Ovary (tissue), 10 donors: ENCODE measurements at places on chromosomes 13 and 19. TPM values are rescaled to one million over a fixed set of nuclear protein-coding genes. Genes with fewer than 3 reads are reported as not detected.

- DNase-seq, result no peak
Observed at GRCh38 chr19:8334458-8335342, 8.4 kb downstream of the KANK3 start.

GRCh38 chr19:47711652-47712242 is 1.5 kb upstream of the EHD2 start:
- DNase-seq, result no peak

- no peak for DNase-seq
Observed at GRCh38 chr13:75512253-75512652, 25.4 kb downstream of the COMMD6 start.

GRCh38 chr13:80116107-80116506 is 224.8 kb downstream of the SPRY2 start:
- DNase-seq, result no peak

The CHST8 gene
- polyA plus RNA-seq, result 1.6 TPM

GRCh38 chr13:110018009-110018408 is 231.6 kb upstream of the IRS2 start:
- no peak for DNase-seq

DNA sequence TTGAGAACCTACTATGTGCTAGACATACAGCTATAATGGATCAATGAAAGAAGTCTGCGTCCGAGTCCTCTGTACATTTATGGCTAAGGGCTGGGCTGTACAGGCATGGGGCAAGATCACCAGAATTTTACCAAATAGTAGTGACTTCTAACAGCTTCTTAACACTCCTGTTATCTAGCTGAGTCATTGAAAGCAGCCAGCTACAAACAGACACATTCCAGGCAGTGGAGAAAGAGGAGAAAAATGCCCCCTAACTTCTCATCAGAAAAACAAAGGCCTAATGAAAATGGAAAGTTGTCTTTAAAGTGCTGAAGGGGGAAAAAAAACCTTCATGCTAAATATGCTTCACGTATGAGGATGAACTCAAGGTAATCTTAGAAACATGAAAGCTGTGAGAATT is 14.3 kb upstream of the ZNF667 start:
- no peak for DNase-seq

The ZNF560 gene
- polyA plus RNA-seq, result 0.07 TPM

DNA sequence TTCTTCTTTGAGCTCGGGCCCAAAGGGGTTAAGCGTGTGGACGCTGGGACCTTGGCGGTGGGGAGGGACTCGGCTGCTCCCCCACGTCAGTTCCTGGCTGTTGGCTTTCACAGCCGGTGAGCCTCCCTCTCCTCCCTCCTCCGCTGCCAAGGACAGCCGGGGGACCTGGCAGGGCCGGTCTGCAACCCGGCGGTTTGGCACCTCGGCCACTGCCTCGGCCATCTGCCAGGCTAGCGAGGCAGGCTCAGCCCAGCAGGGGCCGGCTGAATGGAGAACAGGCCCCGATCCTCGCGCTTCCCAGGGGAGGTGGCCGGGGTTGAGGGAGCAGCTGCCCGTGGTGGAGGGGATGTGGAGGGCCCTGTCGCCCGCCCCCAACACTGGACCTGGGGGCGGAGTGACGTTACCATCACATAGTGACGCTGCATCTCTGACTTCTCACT is 5.0 kb downstream of the TLE5 start:
- peak; percentile 91 for DNase-seq

DNA sequence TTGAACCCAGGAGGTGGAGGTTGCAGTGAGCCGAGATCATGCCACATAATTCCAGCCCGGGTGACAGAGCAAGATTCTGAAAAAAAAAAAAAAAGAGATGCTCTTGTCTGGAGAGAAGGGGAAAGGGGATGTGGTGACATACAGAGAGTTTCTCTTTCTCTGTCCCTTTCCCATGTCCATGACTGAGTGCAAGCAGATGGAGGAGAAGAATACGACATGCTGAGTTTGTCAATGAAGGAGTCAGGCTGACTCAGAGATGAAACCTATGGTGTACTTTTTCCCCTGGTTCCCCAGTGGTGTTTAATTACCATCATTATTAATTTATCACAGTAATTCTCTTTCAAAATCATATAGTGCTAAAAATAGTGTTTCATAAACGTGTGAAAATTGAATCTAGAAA is 448.8 kb downstream of the FOXO1 start:
- no peak for DNase-seq

DNA sequence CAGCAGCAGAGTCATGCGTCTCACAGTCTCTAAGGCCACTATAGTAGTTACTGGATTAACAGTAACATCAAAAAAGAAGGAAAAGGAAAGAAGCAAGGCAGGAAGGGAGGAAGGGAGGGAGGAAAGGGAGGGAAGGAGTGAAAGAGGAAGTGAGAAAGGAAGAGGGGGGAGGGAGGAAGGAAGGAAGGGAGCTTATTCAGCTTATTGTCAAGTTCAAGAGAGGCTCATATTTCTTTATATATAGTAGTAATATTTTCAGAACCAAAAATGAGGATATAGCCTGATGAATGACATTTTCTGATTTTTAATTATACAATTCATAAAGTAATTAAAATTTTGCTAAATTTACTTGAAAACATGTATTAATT is 17.7 kb upstream of the RUBCNL start:
- DNase-seq, result no peak

DNA sequence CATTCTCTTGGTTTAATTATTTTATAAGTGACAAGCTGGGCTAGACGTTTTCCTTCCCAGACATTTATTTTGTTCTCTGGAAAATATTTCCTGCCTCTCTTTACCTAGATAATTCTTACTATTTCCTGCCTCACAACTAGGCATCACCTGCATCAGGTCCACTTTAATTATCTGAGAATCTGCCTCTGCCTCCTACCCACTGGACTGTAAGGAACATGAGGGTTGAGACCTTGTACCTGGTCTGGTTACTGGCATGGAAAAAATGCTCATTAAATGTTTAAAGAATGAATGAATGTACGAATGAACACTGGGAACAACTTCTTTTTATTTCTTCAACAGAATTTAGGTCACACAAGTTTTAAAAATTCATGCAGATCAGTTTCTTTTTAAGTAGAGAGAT is 13.4 kb upstream of the METTL21C start:
- no peak for DNase-seq

- DNase-seq, result peak; percentile 77
Observed at GRCh38 chr19:47781590-47782262, 3.2 kb downstream of the SELENOW start.

The S1PR4 gene
- polyA plus RNA-seq, result 1.0 TPM

The KLK14 gene
- 0.10 TPM for polyA plus RNA-seq

DNA sequence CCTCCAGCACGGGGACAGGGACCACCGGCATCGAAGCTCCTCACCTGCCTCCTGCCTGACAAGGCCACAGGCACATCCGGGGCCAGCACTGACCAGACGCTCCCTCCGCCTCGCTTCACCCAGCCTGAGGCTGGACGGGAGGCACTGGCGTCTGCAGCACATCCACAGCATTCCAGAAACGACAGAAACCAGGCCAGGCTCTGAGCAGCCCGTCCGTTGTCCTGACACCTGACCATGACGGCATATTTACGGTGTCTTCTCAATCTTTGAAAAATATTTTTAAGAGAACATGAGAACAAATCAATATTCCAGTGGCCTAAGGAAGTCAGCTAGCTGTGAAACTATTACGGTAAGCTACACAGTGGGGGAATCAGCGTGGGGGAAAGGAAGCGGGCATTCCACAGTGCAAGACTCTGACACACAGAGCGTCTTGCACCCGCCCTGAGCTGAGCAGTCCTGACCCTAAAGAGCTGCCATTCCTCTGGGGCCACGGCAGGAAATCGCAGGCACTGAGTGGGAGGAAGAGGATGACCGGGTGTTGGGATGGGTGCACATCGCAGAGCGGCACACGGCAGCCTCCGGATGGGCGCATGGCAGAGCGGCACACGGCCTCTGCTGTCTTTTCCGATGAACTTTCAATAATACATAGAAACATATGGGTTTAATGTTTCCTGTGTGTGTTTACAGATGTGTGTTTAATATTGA is 26.8 kb downstream of the RASA3 start:
- peak; percentile 12 for DNase-seq

The ADM5 gene
- polyA plus RNA-seq, result 1.6 TPM

GRCh38 chr13:105971312-105971711 is 564.1 kb downstream of the EFNB2 start:
- no peak for DNase-seq

DNA sequence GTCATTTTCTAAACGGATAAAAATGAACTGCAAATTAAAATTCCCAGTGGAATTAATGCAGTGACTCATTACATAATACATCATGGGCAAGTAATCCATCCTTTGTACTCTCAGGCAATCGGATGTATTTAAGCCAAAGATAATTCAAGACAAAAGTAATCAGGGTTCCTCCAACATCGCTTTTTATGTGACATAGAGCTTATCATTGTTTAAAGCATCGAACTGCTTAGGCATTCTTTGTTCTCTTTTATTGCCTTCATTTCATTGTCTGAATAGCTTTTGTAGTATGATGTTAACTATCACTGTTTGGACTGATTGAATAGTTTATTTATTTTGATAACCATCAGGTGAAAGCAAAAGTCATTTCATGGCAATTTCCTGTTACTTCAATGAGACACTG is 209.4 kb downstream of the ITGBL1 start:
- no peak for DNase-seq

DNA sequence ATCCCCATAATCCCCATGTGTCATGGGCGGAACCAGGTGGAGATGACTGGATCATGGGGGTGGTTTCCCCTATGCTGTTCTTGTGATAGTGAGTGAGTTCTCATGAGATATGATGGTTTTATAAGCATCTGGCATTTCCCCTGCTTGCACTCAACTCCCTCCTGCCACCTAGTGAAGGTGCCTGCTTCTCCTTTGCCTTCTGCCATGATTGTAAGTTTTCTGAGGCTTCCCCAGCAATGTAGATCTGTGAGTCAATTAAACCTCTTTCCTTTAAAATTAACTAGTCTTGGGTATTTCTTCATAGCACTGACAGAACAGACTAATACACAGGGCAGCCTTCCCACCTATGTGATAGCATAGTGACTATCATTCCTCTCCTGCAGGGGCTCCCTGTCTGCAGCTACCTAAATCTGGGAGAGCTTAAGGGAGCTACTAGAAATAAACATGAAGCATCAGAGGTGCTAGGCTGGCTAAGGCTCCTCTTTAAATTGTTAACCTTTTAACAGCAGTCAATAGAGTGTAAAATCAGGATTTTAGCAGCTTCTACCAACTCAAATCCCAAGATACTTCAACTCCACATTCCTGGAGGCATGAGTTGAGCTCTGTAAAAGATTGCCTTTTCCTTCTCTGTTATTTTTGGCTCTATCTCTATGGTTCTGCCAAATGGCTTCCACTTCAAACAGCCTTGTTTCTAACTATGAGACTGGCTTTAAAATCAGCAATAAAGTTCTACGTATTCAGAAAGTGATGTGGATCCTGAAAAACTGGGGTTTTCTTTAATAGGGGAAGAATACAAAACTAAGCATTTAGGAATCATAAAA is 112.3 kb downstream of the VWA8 start:
- DNase-seq, result no peak

GRCh38 chr19:377801-378581 is 31.0 kb downstream of the C2CD4C start:
- no peak for DNase-seq

DNA sequence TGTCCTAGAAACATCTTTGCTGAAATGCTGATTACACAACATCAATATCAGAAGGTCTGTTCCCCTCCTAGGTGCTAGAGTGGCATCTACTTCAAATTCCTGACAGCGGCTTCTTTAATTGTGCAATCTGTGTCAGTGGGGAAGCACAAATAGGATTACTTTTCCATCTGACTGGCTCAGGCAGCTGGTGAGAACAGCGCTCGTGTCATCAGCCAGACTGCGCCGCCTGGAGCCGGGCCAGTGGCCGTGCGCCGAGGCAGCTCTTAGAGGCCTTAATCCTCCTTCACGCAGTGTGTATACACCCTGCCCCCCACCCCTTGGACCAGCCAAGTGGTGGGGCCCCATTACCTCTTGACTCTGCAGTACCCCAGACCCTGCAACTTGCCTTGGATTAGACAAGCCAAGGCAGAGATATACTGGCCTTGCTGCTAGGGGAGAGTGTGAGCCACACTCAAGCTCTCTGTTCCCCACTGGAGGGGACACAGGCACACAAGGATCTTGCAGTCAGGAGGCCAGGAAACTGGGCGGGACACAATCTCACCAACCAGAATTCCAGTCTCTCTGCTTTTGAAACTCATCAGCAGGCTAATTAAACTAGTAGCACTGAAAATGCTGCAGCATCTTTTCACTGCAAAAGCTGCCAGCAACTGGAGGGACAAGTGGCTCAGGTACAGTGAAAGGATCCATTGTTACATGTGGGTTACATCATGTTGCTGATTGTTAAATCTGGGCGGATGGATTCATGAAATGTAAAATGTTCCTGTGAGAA is 48.9 kb upstream of the EPHX3 start:
- DNase-seq, result peak; percentile 80
